Activated naive CD8-positive, alpha-beta T cell treated with anti-CD3 and anti-CD28 coated beads, Interleukin-2, amount 50 U/mL, for 24 hours (primary cell): ENCODE measurements at places on chromosomes 16 and 17.

DNA sequence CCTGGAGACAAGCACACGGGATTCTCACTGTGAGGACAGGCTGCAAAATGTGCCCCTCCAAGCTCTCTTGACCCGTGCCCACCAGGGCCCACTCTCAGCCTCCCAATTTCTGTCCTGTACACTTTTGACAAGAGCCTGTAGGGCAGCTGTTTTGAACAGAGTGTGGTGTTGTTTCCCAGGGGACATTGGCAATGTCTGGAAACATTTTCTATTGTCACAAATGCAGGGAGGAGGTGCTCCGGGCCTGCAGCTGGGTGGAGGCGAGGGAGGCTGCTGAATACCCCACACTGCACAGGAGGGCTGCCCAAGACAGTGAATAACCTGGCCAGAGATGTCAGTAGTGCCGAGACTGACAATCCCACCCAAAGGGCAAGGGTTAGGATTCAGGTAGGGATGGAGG lies 10.5 kb downstream of the CEP295NL start:
- DNase-seq, result no peak

DNA sequence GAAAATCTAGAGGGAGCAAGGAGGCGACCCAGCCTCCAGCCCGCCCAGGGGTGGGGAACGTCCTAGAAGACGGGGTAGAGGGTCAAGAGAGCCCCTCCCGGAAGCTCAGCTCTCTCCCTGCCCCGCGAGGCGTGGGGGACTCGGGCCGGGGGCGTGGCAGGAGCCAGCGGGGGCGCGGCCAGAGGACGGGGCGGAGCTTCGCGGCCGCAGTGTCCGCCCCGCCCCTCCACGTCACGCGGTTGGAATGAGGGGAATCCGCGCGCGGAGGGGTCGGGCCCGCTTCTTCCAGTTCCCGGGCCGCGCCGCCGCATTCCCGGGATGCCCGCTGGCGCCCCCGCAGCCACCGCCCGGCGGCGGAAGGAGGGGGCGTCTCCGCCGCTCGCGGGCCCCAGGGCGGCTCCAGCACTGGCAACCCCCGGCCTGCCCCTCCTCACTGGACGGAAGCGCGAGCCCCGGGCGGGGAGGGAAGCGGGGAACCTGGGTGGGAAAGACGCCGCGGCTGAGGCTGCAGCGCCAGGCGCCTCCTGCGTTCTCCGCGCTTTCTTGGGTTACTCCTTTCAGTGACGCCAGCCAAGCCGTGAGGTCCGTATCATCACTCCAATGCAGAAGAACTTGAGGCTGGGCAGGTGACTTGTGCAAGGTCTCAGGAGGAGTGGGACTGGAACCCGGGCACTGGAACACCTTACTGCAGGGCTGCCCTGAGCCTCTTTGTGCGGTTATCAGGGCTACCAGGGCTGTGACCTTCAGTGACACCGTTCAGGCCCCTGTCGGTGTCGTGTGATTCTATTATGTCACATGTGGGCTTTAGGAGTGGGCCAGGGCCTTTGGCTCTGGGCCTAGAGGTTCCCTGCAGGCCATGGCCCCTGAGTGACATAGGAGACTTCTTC lies 4.3 kb downstream of the MYO1C start:
- DNase-seq, result peak; percentile 78

- no peak for DNase-seq
Measured at GRCh38 chr17:36846410-36847292, 90.6 kb upstream of the LHX1 start.

DNA sequence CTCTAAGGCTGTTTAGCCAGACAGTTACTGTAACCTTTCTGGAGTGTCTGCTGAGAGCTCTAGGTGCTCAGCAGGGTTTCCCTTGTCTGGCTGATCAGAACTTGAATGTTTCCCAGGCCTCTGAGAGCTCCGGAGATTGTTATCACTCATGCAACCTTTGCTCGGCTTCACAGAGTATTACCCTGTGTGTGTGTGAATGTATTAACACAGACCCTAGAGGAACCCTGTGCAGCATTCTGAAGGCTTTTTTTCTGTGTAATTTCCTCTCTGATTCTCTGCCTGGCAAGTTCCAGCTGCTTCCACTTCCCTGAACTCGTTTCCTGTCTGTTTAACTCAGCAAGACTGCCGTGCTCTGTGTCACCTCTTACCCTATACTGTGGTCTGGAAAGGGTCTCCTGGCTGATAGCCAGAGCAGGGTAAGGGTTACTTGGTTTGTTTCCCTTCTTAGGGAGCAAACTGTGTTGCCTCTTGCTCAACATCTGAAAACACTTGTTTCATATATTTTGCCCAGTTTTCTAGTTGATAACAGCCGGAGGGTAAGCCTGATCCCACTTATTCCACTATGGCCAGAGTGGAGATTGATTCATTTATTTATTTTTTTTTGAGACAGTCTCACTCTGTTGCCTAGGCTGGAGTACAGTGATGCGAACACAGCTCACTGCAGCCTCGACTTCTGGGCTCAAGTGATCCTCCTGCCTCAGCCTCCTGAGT lies 21.7 kb downstream of the PRMT7 start:
- no peak for DNase-seq

DNA sequence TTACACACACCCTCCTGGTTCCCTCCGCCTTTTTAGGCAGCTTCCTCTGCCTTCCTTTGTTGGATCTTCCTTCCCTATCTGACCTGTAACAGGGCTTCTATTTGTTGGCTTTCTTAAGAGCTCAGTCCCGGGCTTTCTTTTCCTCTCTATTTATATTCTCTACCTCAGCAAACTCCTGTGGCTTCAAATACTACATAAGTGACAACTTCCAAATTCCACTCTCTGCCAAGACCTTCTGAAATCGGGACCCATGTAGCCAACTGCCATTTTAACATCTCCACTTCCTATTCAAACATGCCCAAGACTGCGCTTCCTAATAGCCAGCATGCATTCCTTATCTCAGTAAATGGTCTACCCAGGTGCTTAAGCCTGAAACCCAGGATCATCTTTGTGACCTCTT lies 128.1 kb downstream of the MRTFB start:
- no peak for DNase-seq

DNA sequence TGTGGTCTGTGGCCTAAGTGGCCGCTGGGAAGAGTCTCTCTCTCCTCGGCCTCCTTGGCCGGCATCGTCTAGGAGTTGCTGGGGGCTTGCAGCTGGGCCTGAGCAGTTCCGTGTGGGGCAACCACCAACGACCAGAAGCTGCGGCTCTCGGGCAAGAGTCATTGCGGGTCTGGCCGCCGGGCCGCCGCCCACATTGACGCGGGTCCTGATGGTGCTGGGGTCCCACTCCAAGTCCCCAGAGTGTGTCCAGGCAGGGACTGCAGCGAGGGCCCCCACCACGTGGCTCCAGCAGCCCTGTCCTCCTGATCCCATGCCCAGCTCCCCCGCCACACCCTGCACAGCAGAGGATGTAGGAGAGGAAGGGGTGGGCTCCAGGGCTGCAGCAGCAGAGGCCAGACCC lies 30.9 kb downstream of the UNKL start:
- DNase-seq, result no peak

DNA sequence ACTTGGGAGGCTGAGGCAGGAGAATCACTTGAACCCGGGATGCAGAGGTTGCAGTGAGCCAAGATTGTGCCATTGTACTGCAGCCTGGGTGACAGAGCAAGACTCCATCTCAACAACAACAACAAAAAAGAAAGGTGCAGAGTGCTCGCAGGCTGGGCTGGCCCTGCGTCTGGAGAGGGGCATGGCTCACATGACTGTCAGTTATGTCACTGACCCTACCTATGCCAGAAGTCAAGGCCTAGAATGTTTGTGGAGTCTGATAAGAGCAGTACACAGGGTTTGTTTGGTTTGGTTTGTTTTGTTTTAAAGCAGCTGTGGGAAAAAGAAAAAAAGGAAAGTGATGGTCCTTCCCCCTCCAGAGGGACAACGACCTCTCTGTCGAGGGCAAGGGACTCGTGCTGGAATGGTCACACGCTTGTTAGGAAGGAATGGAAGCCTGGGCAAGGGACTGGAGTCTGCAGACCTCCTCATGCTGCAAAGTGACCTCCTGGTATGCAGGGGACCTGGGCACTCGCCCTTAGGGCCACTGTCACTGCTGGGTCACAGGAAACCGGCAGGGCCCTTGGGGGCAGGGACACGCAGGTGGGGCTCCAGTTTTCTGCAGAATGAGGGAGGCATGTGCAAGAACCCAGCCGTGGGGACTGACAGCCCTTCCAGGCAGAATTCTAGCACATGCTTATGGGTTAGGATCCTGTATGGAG lies 10.1 kb upstream of the OSGIN1 start:
- no peak for DNase-seq

GRCh38 chr17:12566291-12566690 lies 99.4 kb upstream of the MYOCD start:
- no peak for DNase-seq

GRCh38 chr17:76274112-76274956 lies 9.2 kb downstream of the UBALD2 start:
- peak; percentile 20 for DNase-seq

DNA sequence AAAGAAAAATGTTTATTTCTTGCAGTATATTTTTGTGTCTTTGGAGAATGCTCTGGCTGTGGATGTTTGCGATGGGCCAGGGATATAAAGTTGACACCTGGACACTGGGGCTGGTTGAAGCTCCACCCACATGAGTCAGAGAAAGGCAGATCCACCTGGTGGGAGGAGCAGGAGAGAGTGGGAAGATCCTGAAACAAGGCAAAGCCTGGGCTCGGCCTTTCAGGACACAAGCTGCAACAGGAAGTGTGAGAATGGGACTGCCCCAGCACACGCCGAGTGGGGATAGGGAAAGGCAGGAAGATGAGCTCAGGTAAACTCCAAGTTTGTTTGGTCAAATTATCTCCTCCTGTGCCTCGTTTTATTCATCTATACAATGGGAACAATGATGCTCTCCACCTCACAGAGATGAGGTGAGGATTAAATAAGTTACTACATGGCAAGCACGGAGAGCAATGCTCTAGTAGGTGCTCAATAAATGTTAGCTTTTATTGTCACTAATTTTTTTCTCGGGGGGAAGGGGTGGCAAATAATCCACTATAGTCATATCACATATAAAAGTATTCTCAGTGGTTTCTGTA lies 21.4 kb upstream of the PITPNM3 start:
- no peak for DNase-seq

- DNase-seq, result no peak
Measured at GRCh38 chr16:82605863-82606620, 20.7 kb upstream of the CDH13 start.

- no peak for DNase-seq
Measured at GRCh38 chr17:81409190-81409935, 14.1 kb downstream of the BAHCC1 start.

- no peak for DNase-seq
Measured at GRCh38 chr16:67342616-67343015, 16.0 kb downstream of the LRRC36 start.

DNA sequence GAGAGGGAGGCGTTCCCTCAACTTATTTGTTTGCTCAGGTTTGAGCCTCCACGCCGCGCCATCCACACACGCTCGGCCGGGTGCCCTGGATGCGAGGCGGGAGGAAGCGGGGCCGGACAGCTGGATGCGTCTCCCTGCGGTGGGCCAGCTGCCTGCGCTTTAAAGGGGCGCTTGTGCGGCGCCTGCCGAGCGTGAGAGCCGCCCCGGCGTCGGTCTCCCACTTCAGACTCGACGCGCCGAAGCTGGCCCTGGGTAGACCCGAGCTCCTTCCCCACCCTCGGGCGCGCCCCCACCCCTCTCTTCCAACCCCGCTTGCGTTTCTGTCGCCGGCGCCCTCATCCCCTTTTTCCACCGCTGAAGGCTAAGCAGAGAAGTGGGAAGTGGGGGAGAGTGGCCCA lies 527 bp upstream of the CHAD start:
- no peak for DNase-seq

- DNase-seq, result peak; percentile 20
Measured at GRCh38 chr17:47852113-47852949, 1.4 kb upstream of the SP6 start.

DNA sequence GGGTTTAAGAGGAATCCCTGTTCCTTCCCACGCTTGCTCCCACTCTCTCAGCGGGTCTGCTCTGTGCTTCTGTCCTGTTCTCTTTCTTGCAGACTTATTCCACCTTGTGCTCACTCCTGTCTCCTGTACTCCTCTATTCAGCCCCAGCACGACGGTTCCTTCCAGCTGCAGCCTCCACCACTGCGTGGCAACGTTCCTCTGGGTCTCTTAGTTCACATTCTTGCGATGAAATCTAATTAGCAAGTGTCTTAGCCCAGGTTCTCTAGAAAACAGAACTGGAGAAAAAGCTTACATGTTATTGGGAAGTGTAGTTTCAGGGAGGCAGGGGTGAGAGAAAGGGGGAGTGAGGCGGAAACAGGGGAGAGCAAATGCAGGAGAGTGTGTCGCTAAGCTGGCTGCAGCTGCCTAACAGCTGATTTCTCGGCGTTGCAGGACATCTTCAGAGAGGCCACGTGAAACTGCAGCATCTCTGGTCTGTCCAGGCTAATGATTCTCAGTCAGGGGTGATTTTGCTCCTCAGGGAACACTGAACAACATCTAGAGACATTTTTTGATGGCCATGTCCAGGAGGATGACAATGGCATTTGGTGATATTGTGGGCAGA lies 213.2 kb upstream of the NLRP1 start:
- no peak for DNase-seq
